ENCODE measurements at places on chromosomes 7 and 10.
A peak's percentile ranks its signal among the peaks of the same experiment; 100 is the strongest.

DNA sequence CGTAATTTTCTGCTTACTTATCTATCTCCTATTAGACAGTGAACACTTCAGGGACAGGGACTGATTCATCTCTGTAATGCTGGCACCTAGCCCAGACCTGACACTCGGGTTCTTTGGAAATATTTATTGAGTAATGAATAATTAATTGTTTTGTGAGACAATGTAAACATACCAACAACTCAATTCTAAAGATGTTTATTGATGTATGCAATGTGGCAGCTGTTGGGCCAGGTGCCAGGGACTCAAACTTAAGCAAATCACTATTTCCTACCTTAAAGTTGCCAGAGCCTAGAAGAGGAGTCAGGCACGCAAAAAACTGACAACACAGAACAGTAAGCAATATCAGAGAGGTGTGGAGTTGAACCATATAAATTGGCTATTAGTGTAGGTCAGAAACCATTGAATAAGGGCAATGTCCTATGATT lies 63.6 kb upstream of the BMPER start:
- no peak overlapping the region for H3K4me3 ChIP-seq
- no peaks in the 10 kb centered on the region for H3K36me3 ChIP-seq
- H3K27ac ChIP-seq, result no peak overlapping the region
- no peaks in the 10 kb centered on the region for H3K27me3 ChIP-seq
- no peak for DNase-seq

DNA sequence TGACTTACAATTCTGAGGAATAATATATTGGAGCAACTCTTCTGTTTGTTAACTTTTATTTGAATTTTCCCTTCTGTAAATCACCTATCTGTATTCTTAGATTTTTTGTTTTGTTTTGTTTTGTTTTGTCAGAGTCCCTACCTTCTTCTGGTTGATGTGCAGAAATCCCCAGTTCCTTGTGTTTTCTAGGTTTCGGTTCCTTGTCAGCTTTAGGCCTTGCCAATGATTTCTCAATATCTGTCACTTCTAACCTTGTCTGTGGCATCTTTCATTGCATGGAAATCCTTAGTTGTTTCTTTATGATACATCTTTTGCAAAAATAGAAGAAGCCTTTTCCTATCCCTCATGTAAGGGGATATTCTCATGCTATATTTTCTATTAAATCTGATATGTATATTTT lies 21.7 kb upstream of the ST8SIA6 start:
- no peak overlapping the region for H3K27ac ChIP-seq
- H3K36me3 ChIP-seq, result no peaks in the 10 kb centered on the region
- no peaks in the 10 kb centered on the region for H3K4me1 ChIP-seq
- no peaks in the 10 kb centered on the region for H3K27me3 ChIP-seq

GRCh38 chr10:112258407-112258806 lies 24.8 kb upstream of the TECTB start:
- H3K27ac ChIP-seq, result no peak overlapping the region
- no peak overlapping the region for H3K4me3 ChIP-seq
- H3K27me3 ChIP-seq, result no peaks in the 10 kb centered on the region
- DNase-seq, result no peak

DNA sequence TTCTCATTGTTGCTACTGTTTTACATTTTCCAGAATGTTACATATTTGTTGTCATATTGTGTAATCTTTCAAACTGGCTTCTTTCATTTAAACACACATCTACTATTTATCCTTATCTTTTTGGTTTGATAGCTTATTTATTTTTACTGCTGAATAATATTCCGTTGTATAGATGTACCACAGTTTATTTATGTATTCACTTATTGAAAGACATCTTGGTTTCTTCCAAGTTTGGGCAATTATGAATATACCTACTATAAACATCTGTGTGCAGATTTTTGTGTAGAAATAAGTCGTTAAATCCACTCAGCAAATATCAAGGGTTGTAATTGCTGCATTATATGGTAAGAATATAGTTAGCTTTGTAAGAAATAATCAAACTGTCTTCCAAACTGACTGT lies 669.2 kb downstream of the TNS3 start:
- no peak for DNase-seq
- peaks cover 17% of the 10 kb centered on the region for H3K4me1 ChIP-seq
- no peaks in the 10 kb centered on the region for H3K36me3 ChIP-seq
- H3K27me3 ChIP-seq, result no peaks in the 10 kb centered on the region

DNA sequence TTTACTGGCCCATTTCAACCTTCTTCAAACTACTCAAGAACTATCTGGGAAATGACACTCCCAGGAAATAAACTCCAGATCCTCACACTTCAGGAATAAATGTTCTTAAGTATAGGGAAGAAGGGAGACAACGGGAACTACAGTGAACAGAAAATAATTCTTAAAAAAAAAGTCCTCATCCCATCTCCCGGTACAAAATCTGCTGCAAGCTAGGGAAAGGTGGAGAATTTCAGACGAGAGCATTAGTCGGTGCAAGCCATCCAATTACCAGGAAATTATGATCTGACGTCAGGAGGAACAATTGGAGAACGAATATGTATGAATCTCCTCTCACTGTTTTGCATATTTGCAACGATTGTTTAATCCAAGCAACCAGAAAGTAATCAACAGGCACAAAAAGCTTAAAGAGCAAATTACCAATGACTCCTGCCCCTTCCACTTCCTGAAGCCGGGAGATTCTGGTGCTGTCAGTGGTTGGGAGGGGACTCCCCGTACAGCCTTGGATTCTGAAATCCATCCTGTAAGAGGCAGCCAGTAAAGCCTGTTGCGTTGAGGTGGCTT lies 15.1 kb upstream of the GATA3 start:
- no peak overlapping the region for H3K27ac ChIP-seq
- DNase-seq, result no peak
- no peak overlapping the region for H3K4me3 ChIP-seq
- H3K27me3 ChIP-seq, result no peaks in the 10 kb centered on the region
- H3K36me3 ChIP-seq, result no peaks in the 10 kb centered on the region

DNA sequence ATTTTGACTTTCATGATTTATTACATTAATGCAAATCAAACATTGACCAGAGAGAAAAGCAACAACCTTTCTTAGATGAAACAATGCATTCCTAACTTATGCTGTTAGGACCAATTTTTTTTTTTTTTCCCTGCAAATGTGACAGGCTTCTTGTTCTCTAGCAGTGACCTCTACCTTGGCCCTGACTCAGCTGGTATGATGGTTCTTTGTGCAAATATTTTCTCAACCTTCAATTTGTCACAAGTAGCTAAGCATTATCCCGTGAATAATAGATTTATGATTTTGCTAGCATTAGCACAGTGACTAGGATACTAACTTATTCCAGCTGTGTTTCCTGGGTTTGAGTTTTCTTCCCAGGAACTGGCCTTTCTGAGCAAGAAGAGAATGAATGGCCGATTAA lies 64.9 kb downstream of the PPP1R9A start:
- no peak overlapping the region for H3K4me3 ChIP-seq
- no peaks in the 10 kb centered on the region for H3K27me3 ChIP-seq

DNA sequence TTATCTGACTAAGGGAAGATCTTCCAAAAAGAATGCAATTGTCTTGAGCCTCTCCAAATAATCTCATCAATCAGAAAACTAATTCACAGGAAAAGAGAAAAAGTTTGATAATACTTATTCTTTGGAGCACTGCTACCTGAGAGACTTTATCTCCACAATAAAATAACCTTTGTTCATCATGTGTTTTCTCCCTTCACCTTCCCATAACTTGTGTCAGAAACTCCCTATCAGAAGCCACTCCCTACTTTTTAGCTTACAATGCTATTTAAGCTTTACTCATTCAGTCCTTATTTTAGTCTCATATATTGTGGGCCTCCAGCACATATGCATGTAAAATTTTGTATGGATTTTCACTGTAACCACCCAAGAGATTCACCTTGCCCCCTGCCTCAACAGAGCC lies 998 bp downstream of the CYP3A43 start:
- peaks cover 16% of the 10 kb centered on the region for H3K4me1 ChIP-seq
- H3K27ac ChIP-seq, result no peak overlapping the region
- H3K4me3 ChIP-seq, result no peak overlapping the region
- H3K27me3 ChIP-seq, result peaks cover 6% of the 10 kb centered on the region
- DNase-seq, result no peak
- H3K36me3 ChIP-seq, result no peaks in the 10 kb centered on the region

DNA sequence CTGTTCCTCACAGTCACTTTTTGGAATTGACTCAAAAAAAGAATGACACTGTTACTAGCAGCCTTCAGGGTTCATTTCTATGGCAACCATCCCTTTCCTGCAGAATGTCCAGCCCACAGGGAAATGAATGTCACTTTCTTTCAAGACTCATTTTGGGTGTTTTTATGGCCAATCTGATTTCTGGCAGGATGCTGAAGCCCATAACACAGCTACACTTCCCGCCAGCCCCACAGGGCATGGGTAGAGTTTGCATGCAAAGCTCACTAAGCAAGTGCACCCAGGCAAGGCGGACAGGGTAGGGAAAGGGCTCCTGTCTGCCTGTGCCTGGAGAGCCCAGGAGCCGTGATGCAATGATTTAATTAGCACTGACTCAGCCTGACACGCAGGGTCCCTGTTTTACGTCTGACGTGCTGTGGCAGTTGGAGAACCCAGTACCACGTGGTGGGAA lies 26.1 kb upstream of the GPAM start:
- 0 out of 2 replicates have a peak, but pooled peaks cover 4% of the 10 kb centered on the region for H3K27me3 ChIP-seq
- no peaks in the 10 kb centered on the region for H3K36me3 ChIP-seq
- no peak overlapping the region for H3K4me3 ChIP-seq
- no peaks in the 10 kb centered on the region for H3K4me1 ChIP-seq

DNA sequence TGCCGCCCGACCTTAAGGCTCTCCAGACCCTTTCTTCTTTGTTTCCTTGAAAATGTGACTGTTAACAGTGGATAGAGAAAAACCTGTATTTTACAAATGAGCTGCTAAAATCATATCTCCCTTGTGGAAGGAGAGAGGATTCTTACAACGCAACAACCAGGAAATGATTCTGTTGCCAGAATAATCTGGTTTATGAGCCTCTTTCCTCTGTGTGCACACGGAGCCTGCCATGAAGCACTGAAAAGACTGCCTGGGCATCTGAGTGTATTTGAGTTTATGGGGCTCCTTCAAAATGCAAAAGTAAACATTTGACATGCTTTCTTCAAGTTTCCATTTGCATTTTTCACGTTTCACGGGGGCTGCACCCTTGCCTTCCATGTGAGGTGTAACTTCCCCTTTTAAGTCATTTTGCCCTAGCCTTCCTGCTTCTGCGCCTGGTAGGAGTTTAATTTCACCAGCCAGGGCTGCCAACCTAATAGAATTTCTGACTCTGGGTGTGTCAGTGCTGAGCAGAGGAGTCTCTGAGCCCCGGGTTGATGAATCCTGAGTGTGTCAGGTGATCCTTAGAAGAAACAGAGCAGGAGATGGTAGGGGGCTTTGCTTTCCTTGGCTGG lies 101.2 kb downstream of the GRB10 start:
- no peaks in the 10 kb centered on the region for H3K27me3 ChIP-seq
- H3K4me3 ChIP-seq, result no peak overlapping the region
- DNase-seq, result no peak
- peaks cover 3% of the 10 kb centered on the region for H3K36me3 ChIP-seq

DNA sequence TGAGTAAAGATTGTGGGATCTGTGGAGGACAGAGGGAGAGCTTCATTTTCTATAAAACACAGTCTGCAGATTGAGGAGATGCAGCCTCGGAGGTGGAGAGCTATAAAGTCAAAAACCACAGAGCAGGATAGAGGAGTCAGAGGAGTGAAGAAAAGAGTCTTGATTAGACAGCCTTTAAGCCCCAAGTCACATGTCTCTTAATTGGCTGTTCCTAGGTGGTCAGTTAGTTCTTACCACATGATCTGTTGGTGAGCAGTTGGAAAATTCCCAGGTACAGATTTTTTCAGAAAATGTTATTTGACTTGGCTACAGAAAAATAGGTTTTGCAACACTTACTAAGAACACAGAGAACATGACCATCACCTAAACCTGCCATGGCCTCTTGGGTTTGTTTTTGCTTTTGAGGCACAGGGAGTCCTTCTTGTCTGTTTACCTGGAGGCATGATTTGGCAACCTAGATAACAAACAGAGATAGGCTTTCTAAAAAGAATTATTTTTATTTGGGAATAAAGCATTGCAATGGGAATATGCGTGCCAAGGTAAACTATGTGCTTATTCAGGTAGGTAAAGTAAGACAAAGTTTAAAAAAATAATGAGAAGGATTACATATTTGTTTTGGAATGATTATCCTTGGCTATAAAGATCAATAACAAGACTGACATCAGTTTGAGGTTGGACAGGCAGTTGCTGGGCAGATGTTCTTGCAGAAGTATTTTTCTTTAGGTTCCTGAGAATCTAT lies 604 bp upstream of the CYP3A43 start:
- no peak overlapping the region for H3K27ac ChIP-seq
- H3K4me1 ChIP-seq, result peaks cover 16% of the 10 kb centered on the region
- no peak overlapping the region for H3K4me3 ChIP-seq
- DNase-seq, result peak; percentile 53
- H3K27me3 ChIP-seq, result peaks cover 6% of the 10 kb centered on the region

GRCh38 chr10:102313221-102313896 lies 68.0 kb downstream of the GBF1 start:
- no peaks in the 10 kb centered on the region for H3K27me3 ChIP-seq
- no peak overlapping the region for H3K27ac ChIP-seq
- H3K4me1 ChIP-seq, result peaks cover 22% of the 10 kb centered on the region
- no peak overlapping the region for H3K4me3 ChIP-seq
- DNase-seq, result no peak

- no peak for DNase-seq
- no peak overlapping the region for H3K27ac ChIP-seq
- peaks cover 65% of the 10 kb centered on the region for H3K27me3 ChIP-seq
- H3K4me3 ChIP-seq, result no peak overlapping the region
- H3K4me1 ChIP-seq, result no peaks in the 10 kb centered on the region
Measured at GRCh38 chr7:30684351-30684750, 2.1 kb upstream of the CRHR2 start.

- H3K36me3 ChIP-seq, result no peaks in the 10 kb centered on the region
- H3K27me3 ChIP-seq, result no peaks in the 10 kb centered on the region
- DNase-seq, result no peak
- no peak overlapping the region for H3K4me3 ChIP-seq
Measured at GRCh38 chr10:5512331-5512730, 12.4 kb upstream of the CALML3 start.

DNA sequence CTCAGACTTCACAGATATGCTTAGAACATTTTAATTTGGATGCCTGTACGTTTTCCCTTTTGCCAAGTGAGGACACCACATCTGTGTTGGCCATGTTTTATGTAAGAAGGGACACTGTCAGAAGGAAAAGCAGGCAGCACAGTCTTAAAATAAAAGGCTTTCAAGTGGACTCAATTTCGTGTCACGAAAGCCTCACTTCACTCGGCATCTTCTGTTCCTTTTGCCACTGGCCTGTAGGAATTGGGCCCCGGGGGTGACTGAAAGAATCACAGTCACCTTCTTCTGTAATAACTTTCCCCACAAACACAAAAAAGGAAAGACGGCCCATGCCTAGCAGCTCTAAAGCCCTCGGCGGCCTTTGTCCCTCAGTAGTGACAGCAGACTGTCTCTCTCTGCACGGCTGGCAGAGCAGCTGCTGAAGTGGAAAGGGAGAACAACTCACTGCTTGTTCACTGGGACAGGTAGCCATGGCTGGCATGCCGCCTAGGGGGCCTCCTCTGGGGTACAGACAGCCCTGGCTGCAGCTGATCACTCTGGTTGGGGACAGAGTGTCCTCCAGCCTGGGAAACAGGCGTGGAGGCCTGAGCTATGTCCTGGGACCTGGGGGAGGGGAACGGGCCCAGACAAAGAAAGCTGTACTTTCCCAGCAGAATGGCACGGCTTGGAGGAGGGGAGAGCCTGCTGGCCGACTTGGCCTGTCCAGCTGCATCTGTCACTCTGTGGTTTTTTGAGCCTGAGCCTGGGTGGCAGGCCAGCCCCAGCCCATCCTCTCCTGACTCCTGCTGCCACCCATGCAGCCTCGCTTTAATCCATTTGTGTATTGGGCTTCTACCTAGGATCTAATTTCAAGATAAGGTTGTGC lies 4.4 kb downstream of the RASSF4 start:
- no peak for DNase-seq
- no peaks in the 10 kb centered on the region for H3K36me3 ChIP-seq
- no peak overlapping the region for H3K27ac ChIP-seq
- no peaks in the 10 kb centered on the region for H3K27me3 ChIP-seq
- H3K4me3 ChIP-seq, result no peak overlapping the region

Data from PC-9 (cell line).